Activated CD8-positive, alpha-beta memory T cell treated with anti-CD3 and anti-CD28 coated beads for 24 hours (primary cell): ENCODE measurements at places on chromosomes 4 and X.
A peak's percentile ranks its signal among the peaks of the same experiment; 100 is the strongest.

GRCh38 chr4:137253949-137254348, 278.3 kb downstream of the PCDH18 start:
- no peak for DNase-seq

DNA sequence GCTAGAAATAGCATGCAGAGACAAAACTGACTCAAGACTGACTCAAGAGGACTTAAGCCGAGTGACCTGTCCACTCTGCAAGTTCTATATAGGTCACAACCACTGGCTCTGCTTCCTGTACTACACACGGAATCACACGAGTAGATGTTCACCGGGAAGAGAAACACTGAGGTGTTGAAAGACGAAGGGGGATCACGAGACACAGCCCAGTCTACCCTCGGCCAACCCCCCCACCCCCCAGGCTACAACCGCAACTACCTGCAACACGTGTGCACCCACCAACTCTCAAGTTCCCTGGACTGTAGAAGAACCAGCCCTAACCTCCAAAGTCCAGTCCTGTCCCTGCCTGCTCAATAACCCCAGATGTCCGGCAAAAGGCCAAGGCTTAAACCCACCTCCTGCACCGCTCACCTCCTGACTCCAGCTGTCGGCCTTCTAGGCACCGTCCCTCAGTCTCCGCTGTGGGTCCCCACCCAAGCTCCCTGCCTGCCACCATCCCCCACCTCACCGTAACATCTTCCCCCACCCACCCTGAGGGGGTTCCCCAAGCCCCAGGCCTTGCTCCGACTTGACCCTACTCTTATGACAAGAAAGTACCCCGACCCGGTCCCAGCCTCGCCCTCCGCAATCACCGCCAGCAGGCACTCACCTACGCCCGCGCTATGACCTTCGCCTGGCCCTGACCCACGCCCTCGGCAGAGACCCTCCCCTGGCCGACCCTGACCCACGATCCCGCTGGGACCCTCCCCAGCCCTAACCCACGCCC, 739 bp downstream of the GAK start:
- DNase-seq: peak; percentile 65

GRCh38 chr4:188091-188490, 63.8 kb downstream of the ZNF718 start:
- no peak for DNase-seq

DNA sequence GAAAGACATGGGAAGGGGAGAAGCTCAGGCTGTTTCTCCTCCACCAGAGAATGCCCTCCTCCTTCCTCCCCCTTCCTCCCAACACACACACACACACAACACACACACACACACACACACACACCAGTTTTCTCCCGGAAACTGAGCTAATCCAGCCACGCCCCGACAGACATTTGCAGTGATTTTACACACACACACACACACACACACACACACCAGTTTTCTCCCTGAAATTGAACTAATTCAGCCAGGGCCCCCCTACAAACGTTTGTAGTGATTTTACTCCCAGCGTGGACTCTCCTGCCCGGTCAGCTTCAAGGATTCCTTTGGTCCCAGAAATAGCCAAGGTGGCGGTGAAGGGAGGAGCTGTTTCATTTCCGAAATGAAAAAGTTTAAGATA, 32.9 kb upstream of the STX18 start:
- DNase-seq: no peak

DNA sequence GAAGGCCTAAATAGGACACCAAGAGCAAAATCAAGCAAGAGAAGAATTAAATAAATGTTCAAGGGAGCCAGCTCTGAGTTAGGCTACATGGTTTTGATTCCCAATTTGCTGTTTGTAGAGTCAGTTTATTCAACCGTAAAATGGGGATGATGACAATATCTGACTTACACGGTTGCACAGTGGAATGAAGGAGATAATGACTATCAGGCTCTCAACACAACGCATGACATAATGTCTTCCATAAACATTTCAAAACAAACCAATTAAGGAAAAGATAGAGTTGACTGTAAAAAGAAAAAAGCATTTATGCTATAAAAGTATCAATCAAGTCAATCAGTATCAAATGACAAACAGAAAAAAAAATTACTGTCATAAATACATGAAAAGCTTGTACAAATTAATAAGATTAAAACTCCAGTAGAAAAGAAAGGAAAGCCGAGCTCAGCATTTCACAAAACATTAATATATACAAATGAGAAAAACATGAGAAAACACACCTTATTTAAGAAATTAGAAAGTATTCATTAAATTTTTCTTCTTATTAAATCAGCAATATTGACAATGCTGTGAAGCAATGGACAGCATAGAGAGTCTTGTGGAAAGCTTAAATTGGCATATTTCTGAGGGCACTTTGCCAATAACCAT, 179.0 kb downstream of the SCFD2 start:
- DNase-seq: no peak

DNA sequence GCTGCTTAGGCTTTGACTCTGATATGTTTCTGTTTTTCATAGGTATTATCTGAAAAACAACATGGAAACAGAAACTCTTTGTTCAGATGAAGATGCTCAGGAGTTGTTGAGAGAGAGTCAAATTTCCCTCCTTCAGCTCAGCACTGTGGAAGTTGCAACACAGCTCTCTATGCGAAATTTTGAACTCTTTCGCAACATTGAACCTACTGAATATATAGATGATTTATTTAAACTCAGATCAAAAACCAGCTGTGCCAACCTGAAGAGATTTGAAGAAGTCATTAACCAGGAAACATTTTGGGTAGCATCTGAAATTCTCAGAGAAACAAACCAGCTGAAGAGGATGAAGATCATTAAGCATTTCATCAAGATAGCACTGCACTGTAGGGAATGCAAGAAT, 238.6 kb downstream of the RAPGEF2 start:
- no peak for DNase-seq

- DNase-seq: no peak
Measured at GRCh38 chr4:6908432-6909112, 1.1 kb upstream of the TBC1D14 start.

DNA sequence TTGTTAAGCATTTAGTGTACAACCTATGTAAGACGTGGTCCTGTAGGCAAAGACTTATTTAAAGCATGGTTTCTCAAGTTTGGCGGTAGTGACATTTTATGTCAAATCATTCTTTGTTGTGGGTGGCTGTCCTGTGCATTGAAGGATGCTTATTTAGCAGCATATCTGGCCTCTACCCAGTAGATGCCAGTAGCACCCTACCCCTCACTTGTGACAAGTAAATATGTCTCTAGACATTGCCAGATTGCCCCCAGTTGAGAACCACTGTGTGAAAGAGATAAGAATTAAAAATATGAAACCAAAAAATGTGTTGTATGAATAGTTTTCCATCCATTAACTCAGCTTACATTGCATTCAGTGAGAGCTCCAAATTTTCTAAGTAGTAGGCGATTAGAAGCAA, 25.5 kb downstream of the MMAA start:
- DNase-seq: no peak

DNA sequence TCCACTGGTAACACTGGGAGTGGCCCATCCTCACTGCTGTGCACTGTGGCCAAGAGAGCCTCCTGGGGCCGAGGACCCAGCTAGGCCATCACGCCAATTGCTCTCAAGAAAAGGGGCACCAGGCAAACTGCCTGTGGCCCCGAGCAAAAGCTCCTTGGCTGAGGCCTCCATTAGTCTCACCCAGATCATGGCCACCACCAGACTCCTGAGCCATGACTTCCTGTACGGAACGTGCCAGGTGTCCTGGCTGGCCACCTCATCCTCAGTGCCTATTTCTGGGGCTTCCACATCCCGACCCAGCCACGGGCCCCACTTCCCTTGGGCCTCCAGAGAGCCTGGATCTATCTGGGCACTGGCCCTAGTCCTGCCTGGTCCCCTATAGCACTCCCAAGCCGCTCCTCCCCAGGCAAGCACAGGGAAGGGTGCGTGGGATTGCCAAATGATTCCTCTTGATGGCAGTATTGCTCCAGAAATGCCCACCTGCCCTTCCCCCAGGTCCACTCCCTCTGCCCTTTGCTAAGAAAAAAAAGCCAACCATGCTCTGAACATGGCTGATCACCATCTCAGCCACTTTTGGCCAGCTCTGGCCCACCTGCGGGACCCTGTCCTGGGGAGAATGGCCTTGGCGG, 212.6 kb upstream of the AGTR2 start:
- DNase-seq: no peak

DNA sequence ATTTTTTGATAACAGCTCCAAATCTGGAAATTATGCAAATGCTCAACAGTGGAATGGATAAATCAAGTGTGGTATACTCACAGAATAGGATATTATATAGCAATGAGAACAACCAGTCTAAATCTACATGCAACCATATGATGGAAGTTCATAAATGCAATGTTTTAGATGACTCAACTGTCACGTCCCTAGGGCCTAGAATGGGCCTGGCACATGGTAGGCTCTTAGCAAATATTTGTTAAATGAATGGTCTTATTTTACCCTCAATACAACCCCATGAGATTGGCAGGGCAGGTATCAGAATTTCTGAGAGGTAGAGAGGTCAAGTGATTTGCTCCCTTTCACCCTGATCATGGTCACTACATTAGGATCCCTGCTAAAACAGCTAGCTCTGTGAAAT, 14.6 kb upstream of the NKX3-2 start:
- DNase-seq: no peak

GRCh38 chrX:71111141-71111843, at the start of gene IL2RG:
Gene IL2RG, minus strand, starts transcription at chrX:71111577. Its CDS starts 38 bp downstream, at chrX:71111539.
- peak; percentile 80 for DNase-seq

- no peak for DNase-seq
Measured at GRCh38 chr4:53563824-53564223, 27.5 kb downstream of the LNX1 start.

DNA sequence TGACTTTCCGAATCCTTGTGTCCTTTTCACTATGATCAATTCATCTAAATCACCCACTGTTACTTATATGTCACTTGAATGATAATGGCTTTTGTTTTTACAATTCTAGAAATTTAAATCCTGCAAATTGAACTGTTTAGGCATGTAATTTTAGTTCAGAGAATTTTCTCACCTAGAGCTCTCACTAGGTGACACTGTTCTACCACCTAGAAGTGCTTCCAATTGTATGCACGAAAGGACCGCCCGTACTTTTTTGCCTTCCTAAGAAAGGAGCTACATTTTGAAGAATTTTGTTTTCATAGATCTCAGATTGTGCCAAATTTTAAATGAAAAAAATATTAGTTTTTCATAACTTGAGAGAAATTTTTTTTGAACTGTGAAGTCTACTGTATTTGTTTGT, 481.6 kb upstream of the FSTL5 start:
- DNase-seq: no peak
